ENCODE measurements at places on chromosomes 1 and 21.

DNA sequence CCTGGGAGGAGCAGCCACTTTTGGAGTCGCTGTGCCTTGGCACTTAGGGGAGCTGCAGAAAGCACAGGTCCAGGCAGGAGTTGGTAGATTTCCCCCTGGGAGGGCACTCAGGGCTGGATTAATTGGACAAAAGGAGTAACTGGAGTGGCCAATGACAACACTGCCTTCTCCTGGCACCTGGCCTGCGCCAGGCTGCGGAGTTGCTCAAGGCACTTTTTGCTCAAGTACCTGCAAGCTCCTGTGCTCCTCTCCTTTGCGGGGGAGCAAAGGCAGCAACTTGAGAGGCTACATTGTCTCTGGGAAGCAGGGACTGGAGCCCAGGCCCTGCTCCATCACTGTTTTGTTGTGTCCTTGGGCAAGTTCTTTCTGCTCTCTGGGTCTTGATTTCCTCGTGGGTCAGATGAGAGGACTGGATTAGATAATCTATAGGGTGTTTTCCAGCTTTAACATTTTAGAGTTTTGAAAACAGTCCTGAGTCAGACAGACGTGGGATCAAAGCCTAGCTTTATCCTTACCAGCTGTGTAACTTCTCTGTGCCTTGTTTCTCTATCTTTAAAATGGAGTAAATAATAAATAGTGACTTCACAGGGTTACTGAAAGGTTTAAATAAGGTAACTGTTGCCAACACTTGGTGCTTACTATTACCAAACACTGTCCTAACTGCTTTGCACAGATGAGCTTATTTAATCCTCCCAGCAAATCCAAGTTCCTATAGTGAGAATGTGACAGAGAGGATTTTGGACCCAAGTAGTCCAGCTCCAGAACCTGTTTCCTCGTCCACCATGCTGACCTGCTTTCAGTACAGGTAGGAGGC is 18.0 kb upstream of the GRHL3 start:
- no peaks in the 10 kb centered on the region for H3K4me1 ChIP-seq
- H3K27me3 ChIP-seq, result no peaks in the 10 kb centered on the region
- H3K27ac ChIP-seq, result no peak overlapping the region
- H3K4me3 ChIP-seq, result no peak overlapping the region

GRCh38 chr21:45022736-45023135 is 51.6 kb upstream of the ADARB1 start:
- no peak overlapping the region for H3K4me3 ChIP-seq
- H3K4me1 ChIP-seq, result peaks cover 11% of the 10 kb centered on the region
- no peak overlapping the region for H3K27ac ChIP-seq
- DNase-seq, result no peak
- peaks cover 5% of the 10 kb centered on the region for H3K27me3 ChIP-seq

- H3K27ac ChIP-seq, result no peak overlapping the region
- no peaks in the 10 kb centered on the region for H3K4me1 ChIP-seq
- no peaks in the 10 kb centered on the region for H3K27me3 ChIP-seq
- no peak for DNase-seq
- H3K4me3 ChIP-seq, result no peak overlapping the region
- no peaks in the 10 kb centered on the region for H3K36me3 ChIP-seq
These were observed 9.0 kb downstream of the IFNAR2 start for GRCh38 chr21:33238565-33239255.

DNA sequence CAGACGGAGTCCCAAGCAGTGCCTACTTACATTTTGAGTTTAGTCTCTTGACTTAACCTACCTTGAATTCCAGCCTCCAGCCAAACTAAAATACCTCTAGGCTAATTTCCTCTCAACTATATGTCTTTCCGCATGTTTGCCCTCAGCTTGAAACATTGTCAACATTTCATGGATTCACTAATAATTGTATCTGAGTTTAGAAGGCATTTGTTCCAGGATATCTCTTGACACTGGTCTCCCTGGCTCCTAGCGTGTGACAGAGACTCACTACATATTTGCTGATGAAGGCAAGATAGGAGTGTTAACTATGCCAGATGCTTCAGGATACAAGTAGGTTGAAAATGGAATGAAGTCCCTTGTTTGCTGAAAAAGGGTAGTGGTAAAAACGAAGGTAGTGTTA is 136.1 kb downstream of the GREM2 start:
- H3K4me1 ChIP-seq, result no peaks in the 10 kb centered on the region
- H3K27me3 ChIP-seq, result no peaks in the 10 kb centered on the region
- no peak overlapping the region for H3K4me3 ChIP-seq
- DNase-seq, result no peak
- H3K36me3 ChIP-seq, result no peaks in the 10 kb centered on the region

DNA sequence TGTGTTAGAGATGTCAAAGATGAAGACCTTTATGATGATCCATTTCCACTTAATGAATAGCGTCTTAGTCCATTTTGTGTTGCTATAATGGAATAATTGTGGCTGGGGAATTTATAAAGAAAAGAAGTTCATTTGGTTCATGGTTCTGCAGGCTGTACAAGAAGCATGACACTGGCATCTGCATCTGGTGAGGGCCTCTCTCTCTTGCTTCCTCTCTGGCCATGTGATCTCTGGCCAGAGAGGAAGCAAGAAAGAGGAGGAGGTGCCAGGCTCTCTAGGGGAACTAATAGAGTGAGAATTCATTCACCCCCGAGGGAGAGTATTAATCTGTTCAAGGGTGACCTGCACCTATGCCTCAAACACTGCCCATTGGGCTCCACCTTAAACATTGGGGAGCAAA is 242.8 kb downstream of the DISC1 start:
- no peak for DNase-seq
- H3K27me3 ChIP-seq, result no peaks in the 10 kb centered on the region
- no peaks in the 10 kb centered on the region for H3K4me1 ChIP-seq

GRCh38 chr1:24619376-24619775 is 23.7 kb upstream of the SRRM1 start:
- no peaks in the 10 kb centered on the region for H3K36me3 ChIP-seq
- H3K4me1 ChIP-seq, result peaks cover 4% of the 10 kb centered on the region
- no peaks in the 10 kb centered on the region for H3K27me3 ChIP-seq
- H3K4me3 ChIP-seq, result no peak overlapping the region
- peak overlapping the region; percentile 37 for H3K27ac ChIP-seq

GRCh38 chr21:17512253-17513213 is at the start of gene CXADR:
Gene CXADR, plus strand, starts transcription at chr21:17513043. Its CDS starts 87 bp downstream, at chr21:17513130.
- H3K4me3 ChIP-seq, result peak within 1 kb of the TSS; percentile 24
- H3K36me3 ChIP-seq, result no peaks in the 10 kb centered on the region
- no peaks in the 10 kb centered on the region for H3K27me3 ChIP-seq
- peaks cover 37% of the 10 kb centered on the region for H3K4me1 ChIP-seq
- peak within 1 kb of the TSS; percentile 93 for H3K27ac ChIP-seq

GRCh38 chr1:62561306-62561705 is 36.0 kb upstream of the ANGPTL3 start:
- H3K36me3 ChIP-seq, result no peaks in the 10 kb centered on the region
- DNase-seq, result no peak
- H3K4me3 ChIP-seq, result no peak overlapping the region
- no peak overlapping the region for H3K27ac ChIP-seq
- no peaks in the 10 kb centered on the region for H3K27me3 ChIP-seq

GRCh38 chr21:34825101-34825500 is 156.3 kb downstream of the CLIC6 start:
- H3K4me3 ChIP-seq, result no peak overlapping the region
- no peak for DNase-seq
- H3K27ac ChIP-seq, result no peak overlapping the region
- H3K4me1 ChIP-seq, result no peaks in the 10 kb centered on the region
- no peaks in the 10 kb centered on the region for H3K36me3 ChIP-seq
- no peaks in the 10 kb centered on the region for H3K27me3 ChIP-seq

- H3K27me3 ChIP-seq, result no peaks in the 10 kb centered on the region
- no peak for DNase-seq
- no peaks in the 10 kb centered on the region for H3K36me3 ChIP-seq
- no peak overlapping the region for H3K27ac ChIP-seq
These were observed 170.0 kb upstream of the L1TD1 start for GRCh38 chr1:62024690-62025089.

- DNase-seq, result no peak
- no peaks in the 10 kb centered on the region for H3K36me3 ChIP-seq
- no peaks in the 10 kb centered on the region for H3K4me1 ChIP-seq
- no peak overlapping the region for H3K4me3 ChIP-seq
- H3K27me3 ChIP-seq, result no peaks in the 10 kb centered on the region
These were observed 104.0 kb downstream of the TPR start for GRCh38 chr1:186271032-186271431.

- H3K4me1 ChIP-seq, result no peaks in the 10 kb centered on the region
- no peak overlapping the region for H3K4me3 ChIP-seq
- H3K27ac ChIP-seq, result no peak overlapping the region
- no peaks in the 10 kb centered on the region for H3K36me3 ChIP-seq
- DNase-seq, result no peak
These were observed 17.8 kb downstream of the PAPPA2 start for GRCh38 chr1:176480750-176481149.

DNA sequence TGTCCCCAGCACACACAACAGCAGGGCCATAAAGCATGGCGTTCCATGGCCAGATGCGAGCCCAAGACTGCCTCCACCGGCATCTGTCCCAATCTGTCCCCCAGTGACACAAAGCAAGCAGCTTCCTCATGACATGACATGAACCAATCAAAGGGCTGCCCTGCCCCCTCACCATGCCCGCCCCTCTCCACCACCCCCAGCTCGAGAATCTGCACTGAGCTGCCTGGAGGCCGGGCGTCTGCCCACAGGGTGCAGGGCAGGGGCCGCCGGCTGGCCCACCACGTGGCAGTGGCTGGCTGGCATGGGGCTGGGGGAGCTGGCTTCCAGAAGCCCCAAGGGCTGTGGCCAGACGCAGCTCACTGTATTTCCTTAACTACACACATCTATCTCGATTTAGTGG is 27.8 kb downstream of the WNT9A start:
- no peak overlapping the region for H3K27ac ChIP-seq
- H3K4me3 ChIP-seq, result no peak overlapping the region
- H3K36me3 ChIP-seq, result no peaks in the 10 kb centered on the region

DNA sequence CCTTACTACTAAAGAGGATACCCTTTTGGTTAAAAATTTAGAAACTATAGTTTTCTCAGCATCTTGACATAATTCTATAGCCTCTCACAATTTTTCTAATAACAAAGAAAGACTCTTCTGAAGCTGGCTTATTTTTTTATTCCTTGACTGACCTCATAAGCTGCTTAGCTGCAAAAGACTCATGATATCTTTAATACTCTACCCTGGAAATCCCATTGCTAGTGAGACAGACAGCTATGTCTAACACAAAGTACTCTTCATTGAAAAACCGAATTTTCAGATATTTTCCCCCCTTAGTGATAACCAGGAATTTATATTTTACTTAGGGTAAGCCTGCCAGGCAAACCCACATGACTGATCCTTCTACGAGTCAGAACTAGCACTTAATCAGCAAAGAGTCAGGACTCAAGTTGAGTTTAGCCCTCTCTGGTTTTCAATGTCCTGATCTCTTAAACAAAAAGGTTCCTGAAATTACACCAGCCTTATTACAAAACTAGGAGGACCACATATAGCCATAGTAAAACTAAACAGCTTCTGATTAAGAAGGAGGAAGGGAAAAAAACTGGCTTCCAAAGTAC is 56.9 kb downstream of the ENAH start:
- DNase-seq, result no peak
- H3K4me3 ChIP-seq, result no peak overlapping the region
- no peak overlapping the region for H3K27ac ChIP-seq
- peaks cover 12% of the 10 kb centered on the region for H3K4me1 ChIP-seq

DNA sequence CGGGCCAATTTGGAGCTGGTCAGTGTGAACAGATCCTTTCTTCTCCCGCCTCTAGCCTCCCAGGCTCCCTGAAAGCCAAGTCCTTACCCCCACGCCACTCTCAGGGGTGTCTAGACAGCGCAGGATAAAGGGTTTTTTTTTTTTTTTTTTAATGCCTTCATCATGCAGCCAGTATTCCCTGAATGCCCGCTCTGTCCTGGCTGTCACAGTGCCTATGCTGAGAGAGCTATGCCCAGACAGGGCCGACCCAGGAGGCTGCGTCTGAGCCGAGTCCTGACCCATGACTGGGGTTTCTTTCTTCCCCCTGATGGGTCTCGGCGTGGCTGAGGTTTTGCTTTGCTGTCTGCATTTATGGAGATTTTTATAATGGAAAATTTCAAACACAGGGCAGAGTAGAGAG is 18.3 kb downstream of the SPSB1 start:
- H3K27ac ChIP-seq, result no peak overlapping the region
- peaks cover 13% of the 10 kb centered on the region for H3K4me1 ChIP-seq
- H3K27me3 ChIP-seq, result no peaks in the 10 kb centered on the region
- DNase-seq, result no peak

- H3K4me3 ChIP-seq, result no peak overlapping the region
- H3K27me3 ChIP-seq, result no peaks in the 10 kb centered on the region
These were observed 354.3 kb downstream of the SRGAP2C start for GRCh38 chr1:121538943-121539575.

- H3K27ac ChIP-seq, result peak overlapping the region; percentile 77
- no peaks in the 10 kb centered on the region for H3K27me3 ChIP-seq
These were observed 4.1 kb upstream of the TAGLN2 start for GRCh38 chr1:159929155-159930051.

- H3K4me3 ChIP-seq, result no peak overlapping the region
- H3K4me1 ChIP-seq, result no peaks in the 10 kb centered on the region
- H3K27me3 ChIP-seq, result no peaks in the 10 kb centered on the region
- DNase-seq, result no peak
These were observed 92.8 kb downstream of the ZFYVE9 start for GRCh38 chr1:52234708-52235107.

- H3K27me3 ChIP-seq, result no peaks in the 10 kb centered on the region
- peaks cover 15% of the 10 kb centered on the region for H3K36me3 ChIP-seq
- peaks cover 38% of the 10 kb centered on the region for H3K4me1 ChIP-seq
These were observed 12.0 kb downstream of the UBE2Q1 start for GRCh38 chr1:154546264-154547063.

DNA sequence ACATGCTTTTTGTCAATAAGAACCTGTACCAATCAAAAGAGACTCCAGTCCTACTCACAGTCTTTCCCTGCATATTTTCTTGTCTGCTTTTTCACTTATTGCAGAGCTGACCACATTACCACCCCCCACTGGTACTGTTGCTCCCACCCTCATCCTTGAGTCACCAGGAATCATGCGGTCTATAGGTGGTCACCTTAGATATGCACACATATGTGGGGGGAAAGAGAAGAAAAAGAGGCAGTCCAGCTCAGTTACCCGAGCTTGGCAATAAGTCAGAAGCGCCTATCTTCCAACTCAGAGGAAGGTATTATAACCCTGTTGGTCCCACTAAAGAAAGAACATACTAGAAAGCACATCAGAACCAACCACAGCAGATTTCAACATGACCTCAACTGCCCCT is 119.2 kb downstream of the SMYD2 start:
- H3K4me3 ChIP-seq, result no peak overlapping the region
- no peaks in the 10 kb centered on the region for H3K27me3 ChIP-seq
- DNase-seq, result no peak
- no peaks in the 10 kb centered on the region for H3K4me1 ChIP-seq
- H3K36me3 ChIP-seq, result no peaks in the 10 kb centered on the region

DNA sequence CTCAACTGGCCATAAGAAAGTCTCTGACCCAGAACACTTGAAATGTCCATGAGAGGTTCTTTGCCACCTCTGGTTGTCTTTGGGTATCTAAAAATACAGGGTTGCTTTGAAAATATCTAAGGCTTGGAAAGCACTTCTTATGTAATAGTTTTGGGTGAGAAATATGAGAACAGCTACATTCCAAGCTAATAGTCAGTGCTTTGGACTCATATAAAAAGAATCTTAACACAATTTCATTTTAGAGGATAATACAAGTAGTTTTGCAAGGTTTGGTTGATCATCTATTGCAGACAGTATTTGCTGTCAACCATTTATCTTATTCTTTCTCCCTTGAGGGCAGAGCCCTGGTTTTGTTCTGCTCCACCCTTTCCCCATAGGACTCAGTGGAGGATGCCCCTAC is 207.5 kb downstream of the KCNK2 start:
- no peaks in the 10 kb centered on the region for H3K4me1 ChIP-seq
- no peaks in the 10 kb centered on the region for H3K27me3 ChIP-seq
- no peaks in the 10 kb centered on the region for H3K36me3 ChIP-seq
- no peak overlapping the region for H3K27ac ChIP-seq

- H3K4me3 ChIP-seq, result no peak overlapping the region
- H3K27me3 ChIP-seq, result no peaks in the 10 kb centered on the region
- H3K36me3 ChIP-seq, result no peaks in the 10 kb centered on the region
These were observed 6.6 kb upstream of the NUCKS1 start for GRCh38 chr1:205756552-205756951.

Data from body of pancreas (tissue), 4 donors.